Suppressor macrophage treated with lipopolysaccharide for 4 hours (primary cell): ENCODE measurements at places on chromosomes 6 and 20.

GRCh38 chr6:113383701-113384100, 473.4 kb upstream of the MARCKS start:
- DNase-seq: no peak

- no peak for DNase-seq
Measured at GRCh38 chr6:129130959-129131681, 248.2 kb downstream of the LAMA2 start.

GRCh38 chr6:75963569-75963968, 108.9 kb downstream of the IMPG1 start:
- no peak for DNase-seq

- no peak for DNase-seq
Measured at GRCh38 chr20:17627101-17627955, 54.7 kb downstream of the RRBP1 start.

DNA sequence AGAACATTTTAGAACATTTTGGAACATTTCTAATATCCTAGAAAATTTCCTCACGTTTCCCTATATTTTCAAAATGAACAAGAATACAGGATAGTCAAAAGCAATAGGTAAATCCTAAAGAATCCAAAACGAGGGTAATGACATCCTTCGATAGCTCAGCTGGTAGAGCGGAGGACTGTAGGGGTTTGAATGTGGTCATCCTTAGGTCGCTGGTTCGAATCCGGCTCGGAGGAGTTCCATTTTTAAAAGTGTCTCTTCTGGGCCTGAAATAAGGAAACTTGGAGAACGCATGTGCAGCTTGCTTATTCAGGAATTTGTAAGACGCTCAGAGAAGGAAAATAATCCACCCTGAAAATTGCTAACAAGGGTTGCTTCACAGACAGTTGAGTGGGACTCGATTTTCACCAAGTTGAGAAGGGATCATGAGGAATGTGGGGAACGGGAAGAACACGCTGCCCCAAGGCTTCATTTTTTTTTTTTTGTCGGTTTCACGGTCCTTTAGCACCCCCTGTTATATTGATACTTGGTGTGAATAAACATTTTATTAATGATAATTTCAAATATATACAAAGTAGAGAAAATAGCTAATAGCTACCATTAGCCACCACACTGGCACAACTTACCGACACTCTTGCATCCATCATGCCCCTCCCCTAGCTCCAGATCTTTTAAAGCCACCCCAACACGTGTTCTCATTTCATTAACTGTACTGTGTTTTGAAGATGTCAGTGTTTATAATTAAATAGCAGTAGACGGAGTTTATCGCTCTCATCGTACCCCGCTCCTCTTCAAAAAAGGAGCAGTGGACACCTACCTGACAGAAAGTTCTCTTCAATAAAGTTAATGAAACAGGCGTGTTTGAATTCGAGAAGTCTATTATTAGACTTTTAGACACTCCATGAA, 1.8 kb upstream of the ABT1 start:
- DNase-seq: no peak
